Stimulated activated CD4-positive, alpha-beta T cell treated with anti-CD3 and anti-CD28 coated beads, Interleukin-12 subunit alpha, Interleukin-12 subunit beta, amount 100 ng/mL, for 24 hours (primary cell): ENCODE measurements at places on chromosomes 3 and 15.
A peak's percentile ranks its signal among the peaks of the same experiment; 100 is the strongest.

DNA sequence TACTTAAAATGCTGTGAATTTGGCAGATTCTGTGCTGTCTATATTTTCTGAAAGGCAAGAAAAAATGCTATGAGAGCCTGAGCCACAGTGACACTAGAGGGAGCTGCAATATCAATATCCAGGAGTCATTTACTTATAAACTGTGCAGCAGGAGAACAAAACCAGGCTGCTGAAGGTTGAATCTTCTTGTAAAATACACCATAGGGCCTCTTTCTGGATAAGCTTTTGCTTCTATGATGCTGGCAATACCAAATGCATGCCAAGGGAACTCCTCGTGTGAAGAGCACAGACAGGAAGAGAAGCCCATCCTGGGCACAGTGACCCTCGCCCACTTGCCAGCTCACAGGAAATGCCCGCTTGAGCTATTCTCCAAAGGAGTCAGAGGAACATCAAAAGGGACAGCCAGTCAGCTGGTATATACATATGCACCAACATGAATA, 48.0 kb upstream of the TSPAN3 start:
- peak; percentile 6 for DNase-seq

DNA sequence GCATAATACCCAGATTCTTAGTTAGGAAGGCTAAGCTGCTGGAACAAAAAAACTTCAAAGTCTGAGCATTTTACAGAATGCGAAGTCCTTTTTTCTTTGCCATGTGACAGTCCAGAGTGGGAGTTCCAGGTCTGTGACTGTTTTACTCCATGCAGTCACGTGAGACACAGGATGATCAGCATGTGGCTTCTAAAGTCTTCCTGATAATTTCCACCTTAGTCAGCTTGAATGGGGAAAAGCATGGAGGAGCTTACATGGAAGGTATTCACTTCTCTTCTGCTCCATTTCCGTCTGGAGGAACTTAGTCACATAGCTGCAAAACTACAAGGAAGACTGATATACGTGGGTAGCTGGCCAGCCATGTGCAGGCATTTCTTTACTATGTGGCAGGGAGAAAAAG, 1.7 kb downstream of the SNTN start:
- no peak for DNase-seq

DNA sequence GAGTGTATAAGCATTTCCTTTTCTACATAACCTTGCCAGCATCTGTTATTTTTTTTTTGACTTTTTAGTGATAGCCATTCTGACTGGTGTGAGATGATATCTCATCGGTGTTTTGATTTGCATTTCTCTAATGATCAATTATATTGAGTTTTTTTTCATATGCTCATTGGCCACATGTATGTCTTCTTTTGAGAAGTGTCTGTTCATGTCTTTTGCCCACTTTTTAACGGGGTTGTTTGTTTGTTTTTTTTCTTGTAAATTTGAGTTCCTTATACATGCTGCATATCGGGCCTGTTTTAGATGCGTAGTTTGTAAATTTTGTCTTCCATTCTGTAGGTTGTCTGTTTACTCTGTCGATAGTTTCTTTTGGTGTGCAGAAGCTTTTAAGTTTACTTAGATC, 89.2 kb downstream of the LEKR1 start:
- no peak for DNase-seq

DNA sequence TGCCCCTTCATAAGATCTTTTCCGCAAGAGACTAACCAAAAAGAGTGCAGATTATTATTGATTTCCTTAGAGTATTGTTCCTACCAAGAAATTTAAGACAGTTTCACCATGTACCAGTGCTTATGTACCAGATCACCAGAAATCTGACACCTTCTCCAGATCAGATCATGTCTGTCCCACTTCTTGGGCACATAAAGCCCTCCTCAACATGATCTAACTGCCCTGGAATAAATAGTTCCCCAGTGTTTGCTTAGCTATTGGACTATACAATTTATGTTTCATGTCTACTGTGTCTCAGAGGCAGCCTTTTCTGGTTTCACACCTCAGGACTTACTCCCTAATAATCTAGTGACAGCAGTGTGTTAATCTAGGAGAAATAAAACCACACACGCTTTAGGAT, 46.8 kb downstream of the NME9 start:
- no peak for DNase-seq

DNA sequence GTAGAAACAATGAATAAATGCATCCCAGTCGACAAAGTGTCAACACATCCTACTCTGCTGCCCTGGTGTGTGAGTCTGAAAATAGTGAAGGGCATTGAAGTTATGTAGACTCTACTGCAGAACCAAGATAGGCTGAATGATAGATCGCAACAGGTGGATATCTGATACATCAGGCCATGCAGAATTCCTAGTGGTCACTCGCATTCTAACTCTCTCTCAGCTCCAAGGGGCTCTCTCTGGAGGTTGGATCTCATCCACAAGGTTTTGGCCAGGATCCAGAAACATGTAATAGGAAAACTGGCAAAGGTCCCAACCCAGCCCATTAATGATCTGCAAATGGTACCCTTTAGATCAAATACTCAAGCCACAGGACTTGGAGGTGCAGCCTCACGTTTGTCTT, 514.1 kb downstream of the MAGI1 start:
- no peak for DNase-seq

GRCh38 chr3:126618021-126618420, 36.9 kb downstream of the TXNRD3 start:
- no peak for DNase-seq

GRCh38 chr3:144112036-144112435, 140.4 kb downstream of the DIPK2A start:
- no peak for DNase-seq
